ENCODE measurements at places on chromosomes 5 and 9.

DNA sequence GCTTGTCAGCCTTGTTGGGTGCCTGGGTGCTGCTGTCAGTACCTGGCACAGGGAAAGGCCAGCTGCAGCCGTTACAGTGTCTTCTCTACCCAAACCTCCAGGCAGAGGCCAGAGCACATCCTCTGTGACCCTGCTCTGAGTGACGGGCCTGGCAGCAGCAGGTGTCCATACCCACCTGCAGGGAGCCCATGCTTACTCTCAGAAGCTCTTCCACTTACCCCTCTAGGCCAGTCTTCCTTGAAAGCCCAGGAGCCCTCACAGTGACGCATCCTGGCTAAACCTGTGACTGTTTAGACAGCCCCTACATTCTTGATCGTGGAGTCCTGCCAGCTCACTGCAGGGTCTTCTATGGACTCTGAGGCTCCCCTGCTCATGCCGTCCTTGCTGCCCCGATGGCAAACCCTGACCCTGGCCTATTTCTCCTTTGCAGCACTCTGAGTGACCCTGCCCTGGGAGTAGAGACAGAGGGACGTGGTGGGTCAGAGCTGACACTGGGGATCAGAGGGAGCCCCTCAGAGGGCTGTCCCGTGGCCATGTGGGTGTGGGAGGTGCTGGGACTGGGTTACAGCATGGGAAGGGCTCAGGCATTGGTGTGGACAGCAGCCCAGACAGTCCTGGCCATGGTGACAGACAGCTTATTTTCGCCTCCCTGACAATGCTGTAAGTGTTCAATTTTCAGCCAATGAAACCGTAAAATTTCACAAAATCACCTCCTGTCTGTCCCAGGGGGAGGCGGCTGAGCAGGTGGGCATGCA is 67.6 kb upstream of the RNF130 start:
- DNase-seq = no peak

DNA sequence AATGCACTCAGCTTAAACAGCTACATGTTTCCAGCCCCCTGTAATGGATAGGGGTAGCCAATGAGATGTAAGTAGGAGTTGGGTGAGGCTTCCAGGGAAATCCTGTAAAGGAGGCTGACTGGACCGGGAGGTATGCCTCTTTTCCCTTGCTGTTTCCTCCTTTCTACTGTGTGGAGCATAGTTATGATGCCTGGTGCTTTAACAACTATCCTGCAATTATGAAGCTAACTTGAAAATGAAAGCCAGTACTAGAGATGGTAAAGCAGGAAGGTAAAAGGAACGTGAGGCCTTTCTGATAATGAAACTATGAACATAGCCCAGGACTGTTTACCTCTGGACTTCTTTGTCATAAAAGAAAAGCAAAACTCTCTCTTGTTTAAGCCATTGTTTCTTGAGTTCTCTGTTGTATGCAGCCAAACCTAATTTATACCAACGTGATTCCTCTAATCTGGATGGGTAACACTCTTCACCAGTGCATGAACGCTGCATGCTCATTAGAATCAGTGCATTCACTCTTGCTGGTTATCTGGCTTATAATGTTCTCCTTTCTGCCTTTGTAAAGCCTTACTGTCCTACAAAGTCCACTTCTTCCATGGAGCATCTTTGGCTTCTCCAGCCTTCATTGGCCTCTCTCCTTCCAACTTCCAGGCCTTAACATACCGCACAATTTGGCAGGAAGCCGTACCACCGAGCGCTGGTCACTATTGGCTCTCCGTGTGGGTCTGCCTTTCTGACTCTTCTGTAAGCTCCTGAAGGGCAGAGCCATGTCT is 8.3 kb upstream of the ARHGEF28 start:
- no peak for DNase-seq

DNA sequence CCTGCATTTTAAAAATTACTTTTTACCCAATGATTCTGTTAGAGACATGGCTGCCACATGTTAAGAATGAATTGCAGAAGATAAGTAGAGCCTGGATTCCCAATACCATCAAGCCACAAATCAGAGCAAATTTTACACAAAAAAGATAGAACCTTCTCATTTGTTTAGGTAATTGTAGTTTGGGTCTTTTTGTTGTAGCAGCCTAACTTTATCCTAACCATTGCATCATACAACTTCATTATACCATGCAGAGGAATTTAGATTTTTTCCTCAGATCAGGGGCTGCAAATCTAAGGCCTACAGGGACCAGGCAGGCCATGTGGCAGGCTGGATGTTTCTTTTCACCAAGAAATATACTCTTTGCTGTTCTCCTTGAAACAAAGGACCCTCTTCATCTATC is 34.6 kb downstream of the NKX2-5 start:
- no peak for DNase-seq

- no peak for DNase-seq
These were observed 88.2 kb upstream of the CLINT1 start for GRCh38 chr5:157947156-157947555.

DNA sequence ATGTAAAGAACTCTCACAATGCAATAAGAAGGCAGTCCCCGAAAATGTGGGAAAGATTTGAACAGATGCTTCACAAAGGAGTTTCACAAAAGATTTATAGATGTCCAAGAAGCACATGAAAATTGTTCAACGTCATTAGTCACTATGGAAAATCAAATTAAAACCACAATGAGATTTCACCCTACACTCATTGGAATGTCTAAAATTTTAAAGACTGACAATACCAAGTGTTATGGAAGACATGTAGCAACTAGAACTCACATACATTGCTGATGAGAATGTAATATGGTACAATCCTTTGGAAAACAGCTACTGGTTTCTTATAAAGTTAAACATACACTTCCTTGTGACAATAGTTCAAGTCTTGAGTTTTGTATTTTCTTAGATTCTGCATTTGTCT is 11.0 kb upstream of the RECK start:
- DNase-seq = no peak

- no peak for DNase-seq
These were observed 46.6 kb upstream of the OLFM1 start for GRCh38 chr9:135040892-135041291.

- no peak for DNase-seq
These were observed 13.5 kb downstream of the SDHA start for GRCh38 chr5:231661-232060.

DNA sequence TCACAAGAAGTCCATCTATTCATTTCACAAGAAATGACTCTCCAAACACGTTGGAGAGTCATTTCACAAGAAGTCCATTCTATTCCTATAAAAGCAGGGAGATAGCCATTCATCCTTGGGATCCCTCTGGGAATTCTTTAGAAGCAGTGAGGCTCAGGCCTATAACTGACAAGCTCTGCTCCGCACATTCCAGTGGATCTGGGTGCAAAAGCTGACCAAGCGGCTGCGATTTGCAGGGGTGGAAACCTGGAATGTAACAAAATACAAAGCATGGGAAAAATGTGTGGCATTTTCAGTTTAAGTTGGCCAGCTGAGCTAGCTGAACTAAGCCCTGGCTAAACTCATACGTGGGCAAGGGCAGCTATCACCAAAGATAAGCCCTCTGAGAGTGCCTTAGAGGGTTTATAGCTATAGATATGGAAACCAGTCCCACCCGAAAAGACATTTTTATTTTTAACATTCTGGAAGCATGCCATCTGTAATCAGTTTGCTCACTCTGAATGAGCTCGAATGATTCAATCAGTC is 8.7 kb downstream of the TAS2R1 start:
- DNase-seq = no peak

DNA sequence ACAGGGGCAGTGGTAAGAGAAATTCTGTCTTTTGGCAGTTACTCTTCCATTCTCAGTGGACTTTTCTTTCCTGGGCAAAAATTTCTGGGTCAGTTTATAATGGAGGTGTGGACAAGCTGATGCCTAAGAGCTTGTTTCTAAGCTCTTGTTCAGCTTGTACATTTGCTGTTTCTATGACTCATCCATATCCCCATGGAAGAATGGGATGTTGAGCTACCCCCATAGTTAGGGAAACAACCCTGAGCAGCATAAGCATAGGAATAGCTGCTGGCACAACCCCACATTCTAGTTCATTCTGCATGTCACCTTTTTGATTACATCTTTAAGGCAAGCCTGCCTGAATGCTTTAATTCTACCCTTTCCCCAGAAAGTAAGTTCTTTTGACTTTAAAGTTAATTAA is 173.3 kb downstream of the PSAT1 start:
- no peak for DNase-seq
